ENCODE measurements at places on chromosomes 5 and 9. TPM values are rescaled to one million over a fixed set of nuclear protein-coding genes. Genes with fewer than 3 reads are reported as not detected.

The SLCO6A1 gene
- total RNA-seq, result not detected

The SURF6 gene
- 11.1 TPM for total RNA-seq

The ECM2 gene
- total RNA-seq, result 5.6 TPM

The PCDHA11 gene
- not detected for total RNA-seq

The GPR150 gene
- total RNA-seq, result not detected

The PCDHGA1 gene
- 2.7 TPM for total RNA-seq

The BRD3OS gene
- total RNA-seq, result 4.9 TPM

The FGF1 gene
- 42.7 TPM for total RNA-seq

The ZNF883 gene
- total RNA-seq, result 5.7 TPM

All from Right ventricle myocardium superior (tissue), 1 donor.